ENCODE measurements at places on chromosomes 5 and 9.
A peak's percentile ranks its signal among the peaks of the same experiment; 100 is the strongest.

- DNase-seq = no peak
Observed at GRCh38 chr5:88694023-88694679, 188.8 kb downstream of the MEF2C start.

GRCh38 chr5:40554813-40555212 is 124.9 kb upstream of the PTGER4 start:
- DNase-seq = no peak

DNA sequence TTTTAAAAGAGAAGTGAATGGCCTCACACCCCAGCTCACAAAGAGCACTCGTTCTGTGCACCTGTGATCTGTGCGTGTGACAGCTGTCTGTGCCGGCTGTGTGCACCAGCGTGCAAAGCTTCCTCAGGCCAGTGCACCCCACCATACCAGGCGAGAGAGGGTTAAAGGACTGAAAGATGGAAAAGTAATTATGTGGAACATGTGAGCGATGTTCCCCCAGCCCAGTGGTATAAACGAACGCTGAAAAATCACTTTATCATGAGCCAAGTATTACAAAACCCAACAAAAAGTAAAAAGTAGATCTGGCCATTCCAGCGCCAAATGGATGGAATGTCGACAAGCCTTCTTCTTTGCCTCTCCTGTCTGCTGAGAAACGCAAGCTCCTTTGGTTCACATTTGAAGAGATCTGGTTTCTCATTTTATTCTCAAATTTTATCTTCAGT is 53.7 kb downstream of the IPPK start:
- DNase-seq = no peak

- no peak for DNase-seq
Observed at GRCh38 chr5:90287036-90287435, 122.5 kb downstream of the CETN3 start.

- DNase-seq = no peak
Observed at GRCh38 chr5:3157214-3157613, 405.7 kb upstream of the IRX2 start.

DNA sequence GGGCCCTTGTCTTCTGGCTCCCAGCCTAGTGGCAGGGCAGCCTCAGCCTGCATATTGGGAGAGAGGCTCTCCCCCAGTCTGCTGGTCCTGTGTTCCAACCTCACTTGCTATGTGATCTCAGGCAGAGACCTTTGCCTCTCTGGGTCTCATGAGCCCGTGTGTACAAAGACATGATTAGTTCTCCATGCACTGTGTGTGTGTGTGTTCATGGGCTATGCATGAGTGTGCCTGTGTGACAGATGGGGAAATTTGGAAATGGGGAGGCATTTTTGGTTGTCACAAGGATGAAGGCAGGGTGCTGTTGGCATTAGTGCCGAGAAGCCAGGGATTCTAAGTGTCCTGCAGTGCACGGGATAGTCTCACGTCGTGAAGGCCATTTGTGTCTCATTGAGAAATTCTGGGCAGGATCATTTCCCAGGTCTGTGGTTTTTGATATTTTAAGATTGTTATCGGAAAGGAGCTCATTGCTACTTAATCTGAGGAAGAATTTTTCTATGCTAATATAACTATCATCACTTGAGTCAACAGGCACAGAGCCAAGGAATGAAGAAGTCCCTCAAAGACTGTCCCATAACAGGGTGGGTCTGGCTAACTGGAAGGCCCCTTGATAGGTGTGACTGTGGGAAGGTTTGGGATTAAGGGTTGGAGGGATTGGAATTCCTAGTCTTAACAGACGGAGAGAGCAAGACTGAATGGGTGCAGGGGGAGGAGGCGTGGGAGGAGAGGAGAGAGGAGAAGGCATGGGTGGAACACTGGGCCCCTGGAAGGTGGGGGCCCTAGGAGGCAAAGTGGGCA is 168.5 kb downstream of the RGS3 start:
- peak; percentile 7 for DNase-seq

- DNase-seq = no peak
Observed at GRCh38 chr9:31084350-31084749, 1300.1 kb upstream of the ACO1 start.

DNA sequence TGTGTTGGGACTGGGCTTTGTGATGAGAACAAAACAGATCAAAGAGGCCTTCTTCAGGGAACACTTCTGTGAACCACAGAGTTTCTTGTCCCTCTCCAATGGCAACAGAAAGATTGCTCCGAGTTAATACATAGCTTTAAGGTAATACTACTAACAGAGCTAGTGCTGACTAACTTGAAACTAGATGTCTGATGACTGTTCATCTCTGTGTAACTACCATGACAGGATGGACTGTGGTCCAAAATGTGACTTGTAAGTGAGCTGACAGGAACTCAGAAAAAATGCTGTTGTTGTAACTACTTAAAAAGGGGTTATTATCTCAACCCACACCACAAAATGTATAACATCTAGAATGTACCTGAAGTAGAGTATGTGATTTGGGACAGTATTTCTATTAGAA is 630.2 kb upstream of the DMAC1 start:
- DNase-seq = no peak

DNA sequence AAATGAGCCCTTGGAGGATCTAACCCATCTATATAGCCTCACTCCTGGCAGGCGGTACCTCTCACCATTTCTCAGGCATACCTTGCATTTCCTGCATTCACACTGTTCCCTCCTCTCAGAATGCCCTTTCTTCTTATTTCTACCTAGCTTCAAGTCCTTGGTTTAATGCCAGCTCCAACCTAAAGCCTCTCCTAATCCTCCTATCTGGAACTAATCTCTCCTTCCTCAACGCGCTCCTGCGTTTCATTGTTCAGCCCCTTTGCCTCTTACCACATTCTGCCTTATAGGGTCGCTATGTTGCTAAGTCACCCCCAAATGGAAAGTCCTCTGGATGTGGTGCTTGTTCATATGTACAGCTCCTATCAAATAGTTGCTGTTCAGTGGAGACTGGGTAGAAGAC is 288.5 kb upstream of the TUT7 start:
- no peak for DNase-seq

GRCh38 chr5:56951946-56952691 is at the start of gene MIER3:
Gene MIER3 (minus strand): TSS chr5:56952123. CDS start chr5:56952102, 21 bp downstream.
- peak; percentile 82 for DNase-seq

DNA sequence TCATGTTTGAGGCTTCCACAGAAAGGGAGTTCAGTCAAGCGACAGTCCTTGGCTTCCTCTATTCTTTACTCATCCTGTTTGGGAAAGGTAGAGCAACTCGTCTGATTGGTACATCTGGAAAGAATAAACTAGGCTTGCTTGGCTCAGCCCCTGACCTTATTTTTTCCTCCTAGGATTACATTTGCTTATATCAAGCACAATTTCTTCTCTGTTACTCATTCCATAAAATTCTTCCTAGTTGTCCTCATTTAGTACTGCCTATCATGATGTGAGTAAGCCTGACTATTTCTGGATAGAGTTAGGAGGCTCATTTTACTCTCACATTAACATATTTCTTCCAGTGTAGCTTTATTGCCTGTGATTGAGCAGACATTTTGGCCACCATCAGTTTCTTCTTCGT is 10.9 kb upstream of the CARNMT1 start:
- no peak for DNase-seq

DNA sequence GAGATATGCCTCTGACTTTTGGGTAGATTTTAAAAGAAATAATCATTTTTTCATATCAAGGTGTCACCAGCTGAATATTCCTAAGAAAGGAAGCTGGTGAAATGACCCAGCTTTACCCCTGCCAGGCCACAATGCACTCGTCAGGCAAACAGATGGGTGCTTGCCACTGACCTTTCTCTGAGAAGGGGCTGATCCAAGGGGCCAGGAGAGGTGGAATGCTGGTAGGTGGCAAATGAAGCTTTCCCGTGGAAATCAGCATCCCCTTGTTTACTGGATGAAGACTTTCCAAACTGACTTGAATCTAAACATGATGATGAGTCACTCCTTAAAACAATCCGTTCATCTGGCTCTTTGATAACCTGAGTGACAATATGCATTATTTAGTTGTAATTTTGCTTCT is 44.3 kb upstream of the PLPP6 start:
- DNase-seq = no peak

- DNase-seq = peak; percentile 77
Observed at GRCh38 chr5:64768358-64769312, at the start of the genes CWC27 and SREK1IP1. Gene CWC27 (plus strand): TSS chr5:64768930. CDS start chr5:64769147, 217 bp downstream. Gene SREK1IP1 (minus strand): TSS chr5:64768691. CDS start chr5:64768517, 174 bp downstream.

DNA sequence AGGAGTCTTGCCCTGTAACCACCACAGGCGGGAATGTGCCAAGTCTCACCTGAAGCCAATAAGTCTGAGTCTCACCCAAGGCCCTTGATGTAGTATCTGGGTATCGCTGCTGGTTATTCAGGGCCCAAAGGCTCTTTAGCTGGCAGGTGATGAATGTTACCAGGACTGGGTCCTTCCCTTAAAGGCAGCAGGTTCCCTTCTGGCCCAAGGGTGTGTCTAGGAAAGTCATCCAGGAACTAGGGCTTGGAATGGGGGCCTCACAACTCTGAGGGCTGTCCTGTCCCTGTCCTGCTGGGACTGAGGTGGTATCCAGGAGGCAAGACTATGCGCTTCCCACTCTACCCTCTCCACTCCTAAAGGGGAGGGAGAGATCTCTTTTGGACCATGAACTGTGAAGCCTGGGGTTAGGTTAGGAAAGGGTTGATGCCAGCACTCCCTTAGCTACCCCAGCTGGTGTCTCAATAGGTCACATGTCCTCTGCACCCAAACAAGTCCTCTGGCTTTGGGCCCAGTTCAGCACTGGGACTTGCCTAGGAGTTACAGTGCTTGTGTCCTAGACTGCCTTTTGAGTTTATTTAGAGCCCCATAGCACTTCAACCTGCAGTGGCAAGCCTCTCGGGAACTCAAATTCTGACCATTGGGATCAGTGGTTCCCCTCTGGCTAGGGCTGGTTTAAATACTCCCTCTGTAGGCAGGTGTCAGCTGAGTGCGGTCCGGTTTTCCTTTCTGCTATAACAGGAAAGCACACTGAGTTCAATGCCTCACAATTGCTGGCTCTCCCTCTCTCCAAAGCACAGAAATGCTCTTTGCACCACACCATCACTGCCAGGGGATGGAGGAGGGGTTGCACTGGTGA is 22.5 kb upstream of the RANBP3L start:
- no peak for DNase-seq

- DNase-seq = no peak
Observed at GRCh38 chr9:69932901-69933300, 110.7 kb upstream of the MAMDC2 start.

- DNase-seq = no peak
Observed at GRCh38 chr5:639253-639530, 27.1 kb downstream of the CEP72 start.

- DNase-seq = no peak
Observed at GRCh38 chr9:15965246-15965745, 412.5 kb downstream of the CCDC171 start.

DNA sequence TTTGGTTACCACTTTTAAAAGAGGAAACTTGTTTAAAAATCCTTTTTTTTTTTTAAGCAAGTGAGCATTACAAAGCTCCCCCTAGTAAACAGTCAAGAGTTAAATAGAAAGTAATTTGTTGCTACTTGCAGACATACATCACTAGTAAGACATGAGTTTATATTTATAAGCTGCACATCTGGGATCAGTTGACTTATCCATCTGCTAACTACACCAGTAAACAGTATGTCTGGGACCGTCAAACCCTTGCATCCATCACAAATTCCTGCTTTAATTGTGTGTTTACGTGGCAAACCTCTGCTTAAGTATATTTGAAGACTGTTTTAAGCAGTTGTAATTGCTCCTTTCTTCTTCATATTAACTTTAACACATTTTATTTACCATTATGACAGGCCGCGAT is 146.8 kb downstream of the EBF1 start:
- DNase-seq = no peak

- no peak for DNase-seq
Observed at GRCh38 chr9:69898714-69899209, 78.1 kb downstream of the CFAP95 start.

DNA sequence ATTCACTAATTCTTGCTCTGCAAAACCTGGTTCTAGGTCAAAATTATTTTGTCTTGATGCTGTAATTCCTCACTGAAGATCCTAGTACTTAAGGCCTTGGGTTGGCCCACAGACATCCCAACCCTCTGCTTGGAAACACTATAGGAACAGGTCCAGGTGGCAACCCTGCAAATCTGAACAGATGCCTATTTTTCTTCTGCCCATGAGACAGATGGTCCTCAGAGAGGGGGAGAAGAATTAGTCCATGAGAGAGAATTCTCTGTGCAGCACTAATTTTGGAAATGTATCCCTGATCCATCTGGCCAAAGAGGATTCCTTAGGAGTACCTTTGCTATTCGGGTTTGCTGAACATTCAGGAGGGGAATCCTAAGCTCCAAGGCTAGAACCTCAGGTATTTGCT is 156.3 kb downstream of the ELAVL2 start:
- DNase-seq = no peak

DNA sequence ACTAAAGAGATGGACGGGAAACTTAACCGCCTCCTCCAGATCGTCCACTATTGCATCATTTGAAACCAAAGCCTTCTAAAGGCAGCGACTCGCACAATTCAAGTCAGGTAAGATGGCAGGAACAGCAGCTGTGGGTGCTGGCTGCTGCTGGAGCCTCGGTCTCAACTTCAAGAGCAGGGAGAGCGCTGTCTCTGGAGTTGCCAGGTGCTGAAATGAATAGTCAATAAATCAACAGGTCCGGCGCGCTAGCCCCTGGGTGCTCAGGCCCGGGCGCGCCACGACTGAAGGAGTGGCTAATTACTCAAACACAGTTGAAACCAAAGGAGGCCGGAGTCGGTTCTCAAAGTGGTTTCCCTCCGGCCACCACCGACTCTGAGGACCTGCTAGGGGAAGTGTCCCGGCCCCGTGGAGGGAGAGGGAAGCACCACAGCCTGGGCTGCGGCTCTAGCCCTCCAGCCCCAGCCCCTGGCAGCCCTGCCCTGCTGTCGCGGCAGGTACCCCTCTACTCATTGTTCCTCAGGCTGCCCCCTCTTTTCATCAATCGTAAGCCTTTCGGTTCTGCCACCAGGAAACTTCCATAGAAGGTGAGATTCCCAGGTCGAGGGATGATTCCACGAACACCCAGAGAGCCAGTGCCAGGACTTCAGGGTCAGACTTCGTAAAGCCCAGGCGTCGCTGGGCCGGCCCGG is 804 bp downstream of the TTC39B start:
- peak; percentile 46 for DNase-seq

DNA sequence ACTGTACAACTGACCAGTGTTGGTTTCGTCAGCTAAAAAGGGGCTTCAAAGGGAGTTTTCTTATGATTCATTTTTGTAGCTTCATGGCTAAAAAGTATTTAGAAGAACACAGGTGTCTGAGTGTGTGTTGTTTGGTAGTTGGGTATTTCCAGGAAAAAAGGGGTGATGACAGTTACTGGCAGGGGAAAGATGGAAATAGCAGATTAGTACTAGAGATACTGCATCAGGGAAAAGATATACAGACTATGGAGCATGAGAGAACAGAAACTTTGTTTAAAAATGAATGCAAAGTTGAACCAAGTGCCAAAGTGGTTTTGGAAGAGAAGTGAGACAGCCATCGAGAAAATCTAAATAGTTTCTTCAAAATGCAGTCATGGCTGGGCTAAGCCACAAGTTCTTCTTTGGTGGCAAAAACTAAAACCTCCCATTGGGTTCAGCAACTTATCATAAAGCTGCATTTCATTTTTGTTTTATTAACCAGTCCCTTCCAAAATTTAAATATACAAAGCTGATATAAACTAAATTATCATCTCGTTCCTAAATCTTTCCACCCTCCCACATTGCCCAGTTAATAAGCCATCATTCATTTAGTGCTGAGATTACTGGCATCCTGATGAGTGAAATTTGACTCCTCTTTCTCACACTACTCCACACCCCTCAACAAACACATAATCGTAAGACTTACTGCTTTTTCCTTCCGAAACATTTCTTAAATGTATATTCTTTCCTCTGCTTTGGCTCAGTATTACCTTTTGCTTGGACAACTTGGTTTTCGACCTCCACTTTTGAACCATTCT is 33.5 kb downstream of the ELL2 start:
- no peak for DNase-seq
